ENCODE measurements at places on chromosomes 7 and 10.

GRCh38 chr10:12391206-12391605 lies 41.9 kb downstream of the CAMK1D start:
- no peak for DNase-seq

GRCh38 chr10:68446179-68446578 lies 25.6 kb downstream of the DNA2 start:
- DNase-seq = no peak

GRCh38 chr10:75197066-75197465 lies 13.5 kb upstream of the VDAC2 start:
- DNase-seq = no peak

DNA sequence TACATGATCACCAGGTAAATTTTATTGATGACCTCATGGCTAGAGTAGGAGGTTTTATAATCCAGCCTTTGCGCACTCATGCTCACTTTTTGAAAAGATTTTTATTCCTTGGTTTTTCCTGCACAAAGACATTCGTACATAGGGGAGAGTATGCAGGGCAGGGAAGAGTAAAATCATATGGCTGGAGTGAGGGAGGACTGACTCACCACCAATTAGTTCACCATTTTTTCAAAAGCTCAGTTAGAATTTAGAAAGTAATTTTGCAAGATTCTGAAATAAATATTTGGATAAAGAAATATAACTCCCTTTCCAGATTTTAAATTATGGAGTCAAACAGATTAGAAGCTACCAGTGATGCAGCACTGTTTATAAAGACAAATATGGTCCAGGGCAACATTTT lies 111.9 kb downstream of the SEMA3D start:
- DNase-seq = no peak

- DNase-seq = no peak
These were observed 352.7 kb downstream of the CXCL12 start for GRCh38 chr10:44032216-44032615.

DNA sequence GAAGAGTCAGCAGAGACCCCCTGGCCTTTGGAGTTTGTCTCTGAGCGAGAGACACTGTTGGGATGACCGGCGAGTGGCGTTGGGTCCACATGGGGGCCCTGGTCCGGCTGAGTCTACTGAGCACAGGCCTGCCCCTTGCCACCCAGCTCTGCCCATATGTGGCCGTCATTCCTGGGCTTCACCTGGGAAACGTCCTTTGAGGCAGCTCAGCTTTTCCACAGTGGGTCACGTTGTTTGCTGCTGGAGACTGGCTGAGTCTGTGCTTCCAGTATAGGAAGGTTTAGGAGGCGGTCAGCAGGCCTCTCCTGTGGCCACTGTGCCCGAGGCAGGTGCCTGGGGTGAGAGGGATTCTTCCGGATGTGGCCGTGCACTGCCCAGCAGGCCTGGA lies 17.1 kb downstream of the ADAM8 start:
- no peak for DNase-seq

DNA sequence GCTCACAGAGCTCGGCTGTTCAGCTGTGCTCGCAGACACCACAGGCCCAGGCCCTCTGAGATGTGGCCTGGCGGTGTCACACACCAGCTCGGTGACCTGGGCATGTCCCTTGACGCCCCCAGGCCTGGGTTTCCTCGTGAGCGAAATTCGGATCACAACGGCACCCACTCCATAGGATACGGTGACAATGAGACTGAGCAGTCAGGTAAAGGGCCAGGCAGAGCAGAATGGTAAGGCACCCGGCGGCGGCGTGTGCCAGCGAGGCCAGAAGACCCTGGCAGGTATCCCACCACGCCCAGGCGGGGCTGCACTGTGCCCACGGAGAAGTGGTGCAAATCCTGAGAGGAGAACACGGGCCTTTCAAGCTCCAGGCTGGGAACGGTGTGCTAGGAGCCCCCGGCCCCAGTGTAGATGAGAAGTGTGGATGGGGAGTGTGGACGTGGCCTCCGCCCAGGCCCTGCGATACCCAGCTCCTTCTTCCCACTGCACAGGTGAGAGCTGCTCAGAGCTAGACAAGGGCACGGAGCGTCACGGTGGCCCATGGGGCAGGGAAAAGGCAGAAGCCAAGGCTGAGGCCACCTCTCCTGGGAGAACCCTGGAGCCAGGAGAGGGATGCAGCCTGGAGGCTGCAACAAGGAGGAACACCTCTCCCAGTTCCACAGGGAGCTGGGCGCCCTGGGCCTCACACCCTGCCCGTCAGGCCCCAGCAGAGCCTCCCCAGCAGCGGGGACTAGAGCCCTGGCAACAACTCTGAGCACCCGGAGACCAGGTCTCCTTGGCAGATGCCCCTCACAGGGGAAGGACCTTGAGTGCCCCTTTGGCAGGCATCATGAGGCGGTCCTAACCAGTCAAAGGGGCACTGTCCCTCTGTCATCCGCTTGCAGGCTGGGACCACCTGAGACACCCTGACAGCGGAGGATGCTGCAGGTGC lies 219.1 kb downstream of the MAD1L1 start:
- DNase-seq = no peak

GRCh38 chr7:44973610-44974401 lies 5.0 kb downstream of the MYO1G start:
- no peak for DNase-seq

DNA sequence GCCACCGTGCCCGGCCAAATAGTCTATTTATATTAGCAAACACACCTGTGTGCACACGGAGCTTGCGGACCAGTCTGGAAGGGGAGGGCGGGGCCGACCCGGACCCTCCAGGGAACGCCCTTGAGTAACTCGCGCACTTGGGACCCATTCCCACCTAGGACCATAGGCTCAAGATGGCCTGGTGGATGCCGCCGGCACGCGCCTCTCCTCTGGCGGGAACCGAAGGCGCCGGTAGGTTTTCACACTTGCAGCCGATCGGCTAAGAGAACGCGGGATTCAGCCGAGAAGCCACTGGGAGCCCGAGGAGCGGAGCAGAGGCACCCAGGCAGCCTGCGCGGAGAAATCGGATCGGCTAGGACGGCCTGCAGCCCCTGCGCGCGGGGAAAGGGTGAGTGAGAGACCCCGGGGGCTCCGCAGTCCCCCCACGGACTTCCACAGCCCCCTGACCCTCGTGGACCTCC lies 18.9 kb downstream of the IFT22 start:
- DNase-seq = no peak

DNA sequence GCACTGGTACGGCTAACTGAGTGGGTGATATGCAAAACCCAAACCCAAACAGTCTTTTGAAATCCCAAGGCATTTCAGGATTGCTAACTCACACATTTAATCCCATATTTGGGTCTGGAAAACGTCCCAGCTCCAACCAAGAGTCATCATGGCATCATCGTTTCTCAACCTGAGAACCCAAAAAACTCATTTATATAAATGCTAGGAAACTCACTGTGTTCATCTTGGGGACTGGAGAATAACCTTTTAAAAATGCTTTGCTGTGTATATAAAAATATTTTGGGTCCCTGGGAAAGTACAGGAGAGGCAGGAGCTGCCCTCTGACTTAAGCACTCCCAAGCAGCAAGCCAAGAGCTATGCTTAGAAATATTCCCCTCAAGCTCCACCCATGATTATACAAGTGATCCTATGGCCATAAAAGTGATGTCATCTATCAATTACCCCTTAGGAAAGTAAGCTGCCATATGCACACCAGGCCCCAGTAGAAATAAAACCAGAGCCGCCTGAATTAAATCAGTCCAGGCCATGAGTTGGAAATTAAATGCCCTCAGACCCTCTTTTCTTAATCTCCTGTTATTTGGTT lies 352.1 kb downstream of the FRMD4A start:
- DNase-seq = no peak

- no peak for DNase-seq
These were observed 35.1 kb downstream of the ZNF438 start for GRCh38 chr10:30996481-30997005.

DNA sequence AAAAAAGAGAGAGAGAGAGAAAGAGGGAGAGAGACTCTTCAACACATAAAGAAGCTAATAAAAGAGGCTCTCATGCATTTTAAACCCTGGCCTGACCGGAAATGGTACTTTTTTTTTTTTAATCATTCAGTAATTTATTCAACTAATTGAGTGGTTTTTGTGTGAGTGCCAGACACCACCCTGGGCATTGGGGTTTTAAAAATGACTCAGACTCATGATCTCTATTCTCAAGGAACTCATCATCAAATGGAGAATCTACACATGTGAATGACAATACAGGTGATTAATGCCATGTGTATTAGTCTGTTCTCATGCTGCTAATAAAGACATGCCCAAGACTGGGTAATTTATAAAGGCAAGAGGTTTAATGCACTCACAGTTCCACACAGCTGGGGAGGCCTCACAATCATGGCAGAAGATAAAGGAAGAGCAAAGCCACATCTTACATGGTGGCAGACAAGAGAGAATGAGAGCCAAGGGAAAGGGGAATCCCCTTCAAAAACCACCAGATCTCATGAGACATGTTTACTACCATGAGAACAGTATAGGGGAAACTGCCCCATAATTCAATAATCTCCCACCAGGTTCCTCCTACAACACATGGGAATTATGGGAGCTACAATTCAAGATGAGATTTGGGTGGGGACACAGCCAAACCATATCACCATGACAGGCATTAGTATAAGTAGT lies 158.5 kb upstream of the AUTS2 start:
- DNase-seq = no peak

GRCh38 chr7:110890101-110890500 lies 200.8 kb upstream of the LRRN3 start:
- no peak for DNase-seq

DNA sequence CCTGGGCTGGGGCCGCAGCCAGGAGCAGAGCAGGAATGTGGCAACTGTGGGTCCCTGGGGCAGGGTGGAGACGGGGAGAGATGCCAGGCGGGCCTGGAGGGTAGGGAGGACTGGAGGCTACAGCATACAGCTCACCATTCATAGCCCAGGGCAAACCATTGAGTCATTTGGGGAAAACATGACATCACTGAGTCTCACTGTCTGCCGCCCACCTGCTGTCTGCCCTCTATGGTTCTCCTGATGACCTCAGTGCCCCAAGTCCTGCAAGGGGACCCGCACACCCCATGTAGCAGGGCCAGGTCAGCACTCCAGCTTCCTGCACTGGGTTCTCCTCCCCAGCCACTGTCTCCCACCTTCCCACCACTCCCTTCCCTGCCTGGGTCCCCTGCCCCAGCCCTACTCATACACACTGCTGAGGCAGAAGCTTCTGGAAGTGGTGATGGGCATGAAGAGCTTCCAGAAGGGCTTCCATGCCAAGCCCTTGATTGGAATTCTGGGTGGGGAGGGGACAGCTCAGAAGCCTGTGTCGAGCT lies 10.4 kb downstream of the CHST3 start:
- no peak for DNase-seq

DNA sequence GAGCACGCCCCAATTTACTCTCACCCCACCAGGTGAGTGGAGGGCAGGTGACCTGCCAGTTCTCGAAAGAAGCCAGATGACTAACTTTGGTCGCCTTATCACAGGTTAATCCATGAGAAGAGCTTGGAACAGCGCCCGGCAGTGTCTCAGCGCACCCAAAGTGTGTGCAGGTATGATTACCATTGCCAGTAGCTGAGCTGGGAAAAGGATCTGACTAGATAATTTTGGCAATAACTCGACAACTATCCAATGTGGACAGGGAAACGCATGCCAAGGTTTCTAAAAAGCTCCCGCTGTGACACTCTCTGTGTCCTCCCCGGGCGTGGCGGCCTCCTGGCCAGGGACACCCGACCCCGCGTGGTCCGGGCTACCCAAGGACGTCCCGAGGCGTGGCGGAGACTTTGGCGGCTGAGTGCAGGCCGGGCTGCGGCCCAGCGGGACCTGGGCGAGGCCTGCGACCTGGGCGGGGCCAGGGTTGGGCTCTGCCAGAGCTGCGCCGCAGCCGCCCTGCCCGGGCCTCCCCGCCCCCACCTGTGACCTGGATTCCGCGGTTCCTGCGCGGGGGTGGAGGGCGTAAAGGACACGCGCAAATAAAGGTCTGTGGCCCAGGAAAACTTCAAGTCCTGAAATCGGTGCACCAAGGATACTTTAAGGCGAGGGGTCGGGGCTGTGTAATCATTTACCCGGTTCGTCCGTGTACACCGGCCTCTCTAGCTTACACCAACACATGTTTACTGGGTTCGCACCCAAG lies 13.7 kb upstream of the WAPL start:
- DNase-seq = no peak

DNA sequence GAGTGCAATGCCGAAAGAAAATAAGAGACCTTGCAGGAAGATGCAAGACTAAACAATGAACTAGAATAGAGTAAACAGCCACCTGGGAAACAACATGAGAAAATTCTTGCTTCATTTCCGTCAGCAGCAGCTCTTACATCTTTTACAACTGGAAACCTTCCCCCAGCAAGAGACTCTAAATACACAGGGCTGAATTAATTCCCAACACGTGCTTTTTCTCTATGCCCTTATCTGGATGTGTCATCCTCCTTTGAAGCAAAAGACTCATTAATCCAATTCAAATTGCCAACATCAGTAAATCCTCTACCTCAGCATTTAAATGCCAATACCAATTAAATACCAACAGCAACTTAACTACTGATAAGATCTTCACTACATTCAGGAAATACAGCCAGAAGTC lies 99.0 kb upstream of the PDE1C start:
- no peak for DNase-seq

DNA sequence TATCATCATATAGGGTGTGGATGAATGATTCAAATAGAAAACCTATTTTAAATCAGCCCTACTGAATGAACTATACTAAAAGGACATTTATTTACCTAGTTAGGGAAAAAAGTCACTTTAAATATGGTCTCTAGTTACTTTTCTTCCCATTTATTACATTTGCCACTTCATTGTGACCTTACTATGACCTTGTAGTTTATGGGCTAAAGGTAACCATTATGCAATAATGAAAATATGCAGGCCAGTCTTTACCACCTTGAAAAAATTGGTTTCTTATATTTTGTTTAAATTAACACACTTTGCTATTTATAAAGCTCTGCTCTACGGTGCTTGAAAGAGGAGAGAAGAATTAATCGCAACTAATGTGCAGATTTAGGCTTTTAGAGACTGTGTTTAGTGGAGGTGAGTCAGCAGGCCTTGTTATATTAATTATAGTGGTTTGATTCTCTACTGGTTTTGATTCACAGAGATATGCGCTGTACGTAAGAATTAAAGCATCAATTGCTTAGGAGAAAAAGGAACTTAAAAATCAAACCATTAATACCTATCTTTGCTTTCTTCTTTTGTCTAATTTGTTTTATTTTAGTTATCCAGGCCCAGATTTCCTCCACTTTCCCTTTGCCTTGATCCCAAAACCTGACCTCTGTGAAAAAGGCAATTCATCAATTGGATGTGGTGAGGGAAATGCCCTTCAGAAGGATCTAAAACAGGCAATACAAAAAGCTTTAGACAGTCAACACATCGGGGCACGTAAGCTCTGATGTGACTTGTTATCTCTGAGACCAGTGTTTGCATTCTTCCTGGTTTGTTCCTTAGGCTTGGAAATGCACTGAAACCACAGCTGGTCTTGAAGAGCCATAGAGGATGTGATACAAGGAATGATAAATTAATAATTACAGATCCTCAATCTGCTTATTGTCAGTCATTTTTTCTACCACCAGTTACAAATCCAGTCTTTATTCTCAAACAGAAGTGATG lies 141.2 kb upstream of the HDAC9 start:
- DNase-seq = no peak

Data from bone marrow (tissue), 2 donors.